Stimulated activated CD8-positive, alpha-beta memory T cell treated with anti-CD3 and anti-CD28 coated beads, Interleukin-15, amount 100 ng/mL, for 24 hours (primary cell): ENCODE measurements at places on chromosomes 2 and 18.

- DNase-seq: no peak
These were observed 35.2 kb downstream of the ST3GAL5 start for GRCh38 chr2:85853499-85854165.

- no peak for DNase-seq
These were observed 61.6 kb downstream of the HDAC4 start for GRCh38 chr2:239339241-239339640.

DNA sequence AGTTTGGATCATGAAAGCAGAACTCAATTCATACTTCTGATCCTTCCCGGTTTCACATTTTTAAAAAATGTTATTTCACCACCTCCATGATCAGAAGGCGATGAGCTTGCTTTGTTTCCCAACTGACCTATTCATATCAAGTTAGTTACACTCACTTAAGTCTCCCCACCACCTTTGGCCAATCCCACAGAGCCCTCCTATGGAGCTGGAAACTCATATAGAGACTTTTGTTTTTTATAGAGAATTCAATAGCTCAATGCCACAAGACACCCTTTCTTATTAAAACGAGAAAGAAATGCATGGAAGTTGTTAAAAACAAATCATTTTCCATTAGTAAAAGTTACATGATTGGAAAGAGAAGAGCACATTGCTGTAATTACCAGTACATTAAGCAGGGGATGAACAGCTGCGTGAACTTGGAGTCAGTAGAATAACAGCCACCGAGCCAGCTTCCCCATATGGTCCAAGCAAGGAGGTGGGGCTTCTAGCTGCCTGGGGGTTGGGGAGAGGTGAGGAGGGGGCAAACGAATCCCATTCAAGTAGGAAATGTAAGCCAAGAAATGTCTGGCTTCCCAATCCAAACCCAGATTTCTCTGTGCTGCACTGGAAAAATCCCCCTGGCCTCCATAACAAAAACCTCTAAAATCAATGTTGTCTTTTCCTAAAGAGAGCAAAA lies 614.5 kb downstream of the IRS1 start:
- DNase-seq: no peak

- DNase-seq: no peak
These were observed 25.4 kb downstream of the SP100 start for GRCh38 chr2:230441227-230441897.

- no peak for DNase-seq
These were observed 274.0 kb upstream of the FIGN start for GRCh38 chr2:164009756-164010337.

DNA sequence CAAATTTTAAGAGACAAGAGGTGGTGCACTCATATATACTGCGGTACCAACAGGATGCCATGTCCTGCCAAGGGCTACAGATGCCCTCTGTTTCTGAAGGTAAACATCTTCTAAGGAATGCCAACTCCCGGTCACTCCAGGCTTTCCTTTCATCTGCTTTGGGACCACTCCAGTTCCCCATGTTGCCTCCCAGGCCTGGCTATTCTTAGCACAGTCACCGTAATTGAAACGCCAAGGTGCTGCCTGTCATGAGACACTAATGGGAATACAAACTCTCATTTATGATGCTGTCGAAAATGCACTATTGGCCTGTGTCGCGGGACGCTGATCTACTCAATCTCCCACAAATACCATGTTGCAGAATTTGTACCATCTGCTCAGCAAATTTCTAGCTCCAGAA lies 79.6 kb downstream of the KLF7 start:
- no peak for DNase-seq
